ENCODE measurements at places on chromosomes 11 and 22. TPM values are rescaled to one million over a fixed set of nuclear protein-coding genes. Genes with fewer than 3 reads are reported as not detected.

Gene DGCR6L
- 64.7 TPM for total RNA-seq

Gene LUZP2
- total RNA-seq, result 0.41 TPM

Gene TSPAN32
- 0.82 TPM for total RNA-seq

Gene C22orf15
- total RNA-seq, result 0.36 TPM

Gene RASSF10
- total RNA-seq, result under 0.01 TPM

Gene SMCO4
- total RNA-seq, result 9.6 TPM

Gene ACTN3
- not detected for total RNA-seq

Gene DNAJB7
- not detected for total RNA-seq

Gene RAG2
- not detected for total RNA-seq

Gene HEPACAM
- 0.27 TPM for total RNA-seq

Gene RFPL3
- not detected for total RNA-seq

Gene RCOR2
- total RNA-seq, result 0.71 TPM

Gene NPAS4
- 0.71 TPM for total RNA-seq

Gene PACSIN2
- total RNA-seq, result 44.2 TPM

Gene PRDX5
- 269 TPM for total RNA-seq

Gene SYT7
- total RNA-seq, result 0.66 TPM

Gene LMO1
- total RNA-seq, result 0.66 TPM

Gene PGAP2
- total RNA-seq, result 4.3 TPM

Gene MS4A2
- total RNA-seq, result 2.5 TPM

Gene OR4C45
- not detected for total RNA-seq

Gene NPTXR
- 6.1 TPM for total RNA-seq

Gene CARD16
- total RNA-seq, result 5.1 TPM

Gene SCO2
- not detected for total RNA-seq

Gene NCF4
- 19.3 TPM for total RNA-seq

Gene DEFB131B
- total RNA-seq, result not detected

Gene OR9Q2
- total RNA-seq, result not detected

Gene FOLR3
- not detected for total RNA-seq

Gene OR51B5
- not detected for total RNA-seq

Gene CREB3L1
- total RNA-seq, result 3.8 TPM

Data from sigmoid colon (tissue), 7 donors.